ENCODE measurements at places on chromosomes 2 and 18.
A peak's percentile ranks its signal among the peaks of the same experiment; 100 is the strongest.

DNA sequence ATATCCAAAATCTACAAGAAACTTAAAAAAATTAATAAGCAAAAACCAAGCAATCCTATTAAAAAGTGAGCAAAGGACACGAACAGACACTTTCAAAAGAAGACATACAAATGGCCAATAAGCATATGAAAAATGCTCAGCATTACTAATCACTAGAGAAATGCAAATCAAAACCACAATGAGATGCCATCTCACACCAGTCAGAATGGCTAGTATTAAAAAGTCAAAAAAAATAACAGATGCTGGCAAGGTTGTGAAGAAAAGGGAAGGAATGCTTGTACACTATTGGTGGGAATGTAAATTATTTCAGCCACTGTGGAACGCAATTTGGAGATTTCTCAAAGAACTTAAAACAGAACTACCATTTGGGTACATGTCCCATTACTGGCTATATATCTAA, 128.8 kb upstream of the SESTD1 start:
- DNase-seq: no peak

GRCh38 chr18:50679656-50680055, 119.8 kb downstream of the MAPK4 start:
- no peak for DNase-seq

GRCh38 chr2:10786240-10786982, 26.2 kb downstream of the PDIA6 start:
- DNase-seq: no peak

- DNase-seq: no peak
Measured at GRCh38 chr2:53987336-53987921, 16.6 kb upstream of the PSME4 start.

DNA sequence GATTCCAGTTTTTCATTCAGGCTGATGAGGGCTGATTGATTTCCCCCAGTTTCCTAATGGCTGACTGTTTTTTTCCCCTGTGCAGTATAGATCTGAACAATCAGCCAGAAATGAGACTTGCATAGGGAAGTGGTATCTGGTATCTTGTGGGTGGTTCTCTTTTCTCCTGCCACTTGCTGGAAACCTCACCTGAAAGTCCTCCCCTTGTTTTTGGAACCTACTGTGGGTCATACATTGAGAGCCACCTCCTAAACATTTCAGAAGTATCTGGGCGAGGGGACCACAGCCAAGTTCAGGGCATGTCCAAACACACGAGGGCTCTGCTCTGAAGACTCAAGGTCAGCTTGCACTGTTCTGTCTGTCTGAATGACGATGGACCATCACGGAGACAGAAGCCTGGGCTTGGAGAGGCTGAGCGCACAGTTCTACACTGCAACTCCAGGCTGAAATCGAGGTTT, 19.3 kb downstream of the ALPK2 start:
- DNase-seq: peak; percentile 25

DNA sequence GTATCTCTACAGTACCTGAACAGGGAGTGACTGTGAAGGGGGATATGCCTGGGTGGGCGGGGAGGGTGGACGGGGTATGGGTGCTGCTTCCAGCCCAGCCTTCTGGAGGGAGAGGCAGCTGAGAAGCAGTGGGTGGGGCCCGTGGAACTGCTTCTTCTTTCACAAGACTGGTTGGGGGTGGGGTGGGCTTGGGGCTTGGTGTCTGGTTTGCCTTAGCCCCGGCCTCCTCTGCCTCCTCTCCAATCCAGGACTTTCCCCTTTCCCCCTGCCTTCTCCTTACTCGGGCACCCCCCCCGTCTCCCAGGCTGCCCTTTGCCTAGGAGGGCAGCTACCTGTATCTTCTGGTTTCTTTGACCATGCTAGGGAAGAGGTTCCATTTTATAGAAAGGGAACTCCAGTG, 233.4 kb downstream of the DYSF start:
- DNase-seq: no peak

GRCh38 chr2:229231328-229231868, 39.7 kb downstream of the PID1 start:
- DNase-seq: no peak

- no peak for DNase-seq
Measured at GRCh38 chr2:78411303-78411702, 614.2 kb upstream of the REG3G start.

DNA sequence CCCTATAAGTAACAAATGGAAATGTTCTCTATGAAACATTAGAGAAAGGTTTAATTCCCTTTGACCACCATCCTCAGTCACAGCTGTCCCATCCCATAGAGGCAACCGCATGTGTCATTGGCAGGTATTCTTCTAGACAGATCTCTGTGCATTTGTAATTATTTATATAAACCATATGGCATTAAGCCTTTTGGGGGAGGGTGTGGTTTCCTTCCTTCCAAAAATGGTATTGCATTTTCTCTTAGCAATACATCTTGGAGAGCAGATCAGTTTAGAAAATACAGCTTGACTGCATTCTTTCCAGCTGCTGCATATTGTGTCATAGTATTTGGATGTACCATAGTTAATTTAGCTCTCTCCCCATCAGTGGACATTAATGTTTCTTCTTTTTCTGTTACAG, 57.7 kb downstream of the LCLAT1 start:
- DNase-seq: no peak

GRCh38 chr2:119523952-119524694, at the start of gene SCTR:
Gene SCTR, minus strand, starts transcription at chr2:119524483. Its CDS starts 257 bp downstream, at chr2:119524226.
- DNase-seq: no peak

- no peak for DNase-seq
Measured at GRCh38 chr2:203873921-203874631, 6.5 kb downstream of the CTLA4 start.

- DNase-seq: no peak
Measured at GRCh38 chr2:154449951-154450658, 248.4 kb upstream of the KCNJ3 start.

- DNase-seq: no peak
Measured at GRCh38 chr18:77422974-77423867, 173.6 kb downstream of the GALR1 start.

- no peak for DNase-seq
Measured at GRCh38 chr2:96254571-96254970, 11.2 kb downstream of the TMEM127 start.

GRCh38 chr2:22719396-22719795, 665.6 kb upstream of the KLHL29 start:
- DNase-seq: no peak

DNA sequence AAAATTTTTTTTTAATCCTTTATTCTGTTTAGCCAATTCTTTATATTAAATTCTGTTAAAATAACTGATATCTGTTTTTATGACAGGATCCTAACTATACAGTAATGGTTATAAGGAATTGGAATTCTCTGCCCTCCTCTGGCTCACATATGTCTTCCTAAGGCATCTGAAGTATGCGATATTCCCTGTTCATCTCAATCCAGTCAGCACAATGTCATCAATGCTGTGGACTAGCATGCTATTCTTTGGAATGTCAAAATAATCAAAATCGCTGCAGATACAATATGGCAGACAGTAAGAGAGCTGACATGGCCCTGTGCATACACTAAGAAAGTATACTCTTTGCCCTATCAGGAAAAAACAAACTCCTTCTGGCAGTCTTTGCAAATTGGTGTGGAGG, 107.6 kb downstream of the AP1S3 start:
- no peak for DNase-seq

DNA sequence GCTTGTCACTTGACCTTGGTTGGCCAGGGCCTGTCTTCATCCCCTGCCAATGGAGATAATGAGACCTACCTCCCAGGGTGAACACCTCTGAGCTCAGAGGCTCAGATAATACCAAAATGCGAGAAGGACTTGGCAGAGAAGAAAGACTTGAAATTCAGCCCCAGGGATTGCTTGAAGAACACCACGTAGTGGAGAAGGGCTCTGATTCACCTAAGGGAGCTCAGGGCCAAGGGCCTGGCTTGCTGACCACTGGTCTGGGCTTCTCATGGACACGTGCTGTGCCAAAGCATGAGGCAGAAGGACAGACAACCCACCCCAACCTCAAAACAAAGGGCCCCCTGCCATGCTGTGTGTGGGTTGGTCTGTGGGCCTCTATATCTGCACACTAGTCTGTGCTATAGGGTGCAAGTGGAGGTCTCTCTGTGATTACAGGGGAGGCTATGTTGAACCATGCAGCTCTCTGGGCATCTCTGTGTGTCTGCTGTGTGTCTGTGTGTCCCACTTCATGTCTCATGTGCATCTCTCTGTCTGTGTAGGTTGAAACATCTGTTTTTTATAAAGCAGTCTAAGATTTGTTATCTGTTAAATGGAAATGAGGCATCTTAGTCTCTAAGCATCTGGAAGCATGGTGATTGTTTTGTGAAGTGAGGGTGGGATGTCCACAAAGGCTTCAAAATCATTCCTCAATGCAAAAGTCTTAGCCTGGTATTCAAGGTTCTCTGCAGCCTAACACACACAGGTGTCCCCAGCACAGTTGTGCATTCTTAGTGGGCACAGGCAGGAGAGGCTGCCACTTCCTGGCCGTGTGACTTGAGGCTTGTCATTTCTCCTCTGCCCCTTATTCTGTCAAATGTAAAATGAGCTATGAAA, 61.0 kb upstream of the EPAS1 start:
- no peak for DNase-seq

GRCh38 chr2:182069908-182070307, 84.3 kb downstream of the PPP1R1C start:
- no peak for DNase-seq

- no peak for DNase-seq
Measured at GRCh38 chr2:135870571-135870970, 5.7 kb downstream of the MCM6 start.

DNA sequence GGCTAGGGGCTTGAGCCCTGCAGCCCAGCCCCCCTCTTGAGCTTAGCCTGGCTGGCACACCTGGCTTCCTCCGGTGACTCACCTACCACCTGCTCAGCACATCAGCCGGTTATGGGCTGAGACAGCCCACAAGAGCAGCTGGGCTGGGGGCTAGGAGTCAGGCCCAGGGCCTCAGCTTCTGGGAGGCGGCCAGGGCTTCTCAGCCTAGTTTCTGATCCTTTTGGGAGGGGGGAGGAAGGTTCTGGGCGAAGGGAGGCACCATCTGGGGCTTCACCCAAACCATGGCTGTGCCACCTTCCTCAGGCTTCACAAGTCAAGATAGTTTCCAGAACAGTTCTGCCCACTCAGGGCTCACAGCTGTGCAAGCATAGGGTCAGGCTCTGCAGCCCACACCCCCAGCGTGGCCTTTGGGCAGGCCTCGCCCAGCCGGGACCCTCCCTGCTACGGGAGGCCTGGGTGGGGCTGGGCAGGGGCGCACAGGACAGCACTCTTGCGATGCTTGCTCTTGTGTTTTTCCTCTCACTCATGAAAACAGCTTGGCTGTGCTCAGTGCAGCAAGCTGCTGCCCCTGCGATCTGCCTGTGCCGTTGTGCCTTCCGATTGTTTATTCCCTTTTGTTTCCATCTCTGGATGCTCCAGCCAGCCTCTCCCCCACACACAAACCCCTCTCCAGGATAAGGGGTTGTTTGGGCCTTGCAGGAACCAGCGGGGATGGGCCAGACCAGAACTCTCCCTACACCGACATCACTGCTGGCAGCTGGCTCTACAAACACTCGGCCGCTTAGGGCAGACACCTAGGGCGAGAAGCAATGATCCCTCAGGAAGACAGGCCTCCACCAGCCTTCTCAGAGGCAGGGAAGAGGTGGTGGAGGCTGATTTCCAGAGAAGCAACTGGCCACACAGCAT, 26.1 kb upstream of the SEMA4C start:
- DNase-seq: no peak

- peak; percentile 7 for DNase-seq
Measured at GRCh38 chr2:231557571-231558217, 27.4 kb upstream of the NMUR1 start.

GRCh38 chr2:44680983-44681531, 260.4 kb upstream of the SIX3 start:
- no peak for DNase-seq

- DNase-seq: no peak
Measured at GRCh38 chr2:84231478-84231877, 227.6 kb downstream of the SUCLG1 start.

DNA sequence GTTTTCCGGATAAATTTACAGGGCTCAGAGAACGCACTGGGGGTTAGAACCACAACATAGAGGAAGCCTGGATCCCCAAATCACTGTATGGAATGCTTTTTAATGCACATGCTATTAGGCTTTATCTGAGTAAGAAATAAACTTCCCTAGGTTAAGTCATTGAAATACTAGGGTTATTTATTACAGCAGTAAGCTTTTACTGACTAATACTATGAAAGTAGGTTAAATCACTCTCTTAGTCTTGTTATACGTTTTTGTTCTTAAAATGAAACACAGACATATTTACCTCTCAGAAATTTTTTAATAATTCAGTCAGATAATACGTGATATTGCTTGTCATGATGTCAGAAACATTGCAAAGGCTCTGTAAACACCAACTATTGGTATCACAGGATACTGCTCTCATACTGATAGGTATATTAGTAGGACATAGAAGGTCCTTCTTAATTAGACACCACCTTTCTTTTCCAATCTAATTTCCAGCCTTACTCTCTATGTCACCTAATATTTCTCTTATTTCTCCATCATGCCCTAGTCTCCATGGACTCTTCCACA, 162.7 kb upstream of the NYAP2 start:
- no peak for DNase-seq

DNA sequence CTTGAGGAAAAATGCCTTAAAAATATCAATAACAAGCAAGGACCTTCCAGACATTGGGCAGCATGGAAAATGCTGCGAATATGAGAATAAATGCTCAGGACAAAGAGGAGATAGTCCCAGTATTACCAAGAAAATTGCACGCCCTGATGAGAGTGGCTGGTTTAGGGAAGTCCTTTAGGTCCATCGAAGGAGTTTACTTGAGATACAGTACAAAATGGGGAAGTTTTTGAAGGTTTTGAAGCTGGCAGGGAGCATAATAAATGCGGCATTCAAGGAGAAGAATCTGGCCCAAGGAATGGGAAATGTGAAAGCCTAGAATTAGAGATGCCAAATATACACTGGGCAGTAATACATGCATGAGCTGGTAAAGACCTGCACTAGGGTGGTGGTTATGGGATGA, 90.2 kb upstream of the SPATS2L start:
- DNase-seq: no peak

GRCh38 chr2:136013136-136013685, 27.8 kb upstream of the DARS1 start:
- DNase-seq: no peak

- DNase-seq: no peak
Measured at GRCh38 chr2:80560326-80560725, 255.8 kb upstream of the LRRTM1 start.

GRCh38 chr18:60197671-60198462, 174.7 kb downstream of the MC4R start:
- DNase-seq: no peak
